ENCODE measurements at places on chromosomes 12 and 14.
A peak's percentile ranks its signal among the peaks of the same experiment; 100 is the strongest.

DNA sequence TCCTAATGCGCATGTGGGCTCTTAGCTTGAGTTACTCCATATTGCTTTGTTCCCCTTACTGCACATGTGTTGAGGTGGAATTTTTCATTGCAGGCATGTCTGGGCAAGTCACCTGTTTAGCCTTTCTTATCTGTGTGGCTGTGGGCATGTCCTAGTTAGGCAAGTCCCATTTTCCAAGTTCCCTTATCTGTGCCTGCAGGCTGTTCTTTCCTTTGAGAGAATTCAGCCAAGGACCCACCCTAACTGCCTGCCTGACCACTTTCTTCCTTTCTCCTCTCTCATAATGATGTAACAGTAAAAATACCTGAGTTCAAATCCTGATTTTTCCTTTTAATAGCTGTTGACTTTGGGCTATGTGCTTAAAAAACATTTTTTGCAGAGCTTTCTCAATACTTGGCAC, 870.6 kb downstream of the NRXN3 start:
- DNase-seq: no peak

GRCh38 chr12:89475203-89475990, 49.2 kb downstream of the GALNT4 start:
- no peak for DNase-seq

DNA sequence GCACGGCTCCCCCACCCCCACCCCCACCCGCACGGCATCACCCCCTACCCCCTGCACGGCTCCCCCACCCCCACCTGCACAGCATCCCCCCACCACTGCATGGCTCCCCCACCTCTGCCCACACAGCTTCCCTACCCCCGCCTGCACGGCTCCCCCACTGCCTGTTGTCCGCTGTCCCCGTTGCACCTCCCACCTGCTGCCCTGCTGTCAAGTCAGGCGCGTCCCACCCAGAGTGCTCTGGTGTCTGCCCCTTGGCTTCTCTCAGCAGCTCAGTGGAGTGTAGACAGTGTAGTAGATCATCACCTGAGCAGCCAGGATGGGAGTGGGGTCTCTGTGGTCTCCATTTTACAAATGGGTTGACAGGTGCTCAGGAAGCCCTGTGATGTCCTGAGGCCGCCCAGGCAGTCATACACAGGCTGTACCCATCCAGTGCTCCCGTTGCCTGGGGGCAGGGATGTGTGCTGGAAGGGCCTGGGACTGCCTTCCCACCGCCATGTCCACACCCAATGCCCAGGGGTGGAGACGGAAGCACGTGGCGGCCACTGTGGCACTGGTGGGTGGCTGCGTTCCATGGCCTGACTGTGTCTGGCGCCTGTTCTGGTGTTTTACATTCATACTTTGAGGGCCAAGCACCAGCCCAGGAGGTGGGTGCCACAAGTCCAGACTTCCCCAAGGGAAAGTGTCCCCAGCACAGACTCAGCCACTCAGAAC, 32.5 kb downstream of the PACS2 start:
- DNase-seq: no peak

DNA sequence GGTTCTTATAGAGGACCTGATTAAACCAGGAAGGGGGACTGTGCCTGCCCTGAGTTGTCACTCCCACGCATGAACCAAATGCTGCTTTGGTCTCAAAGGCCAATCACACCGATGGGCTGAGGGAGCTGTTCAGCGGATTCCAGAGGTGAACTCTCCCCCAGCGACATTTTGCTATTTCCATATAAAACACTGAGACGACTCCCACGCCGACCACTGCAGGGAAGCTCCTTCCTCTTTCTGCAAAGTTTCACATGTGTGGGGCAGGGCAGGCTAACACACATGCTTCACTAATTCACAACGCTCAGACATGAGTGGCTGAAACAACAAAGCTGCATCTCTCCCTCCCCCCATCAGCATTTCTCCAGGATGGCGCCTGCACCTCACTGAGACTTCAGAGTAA, 37.8 kb upstream of the TMEM132D start:
- no peak for DNase-seq

DNA sequence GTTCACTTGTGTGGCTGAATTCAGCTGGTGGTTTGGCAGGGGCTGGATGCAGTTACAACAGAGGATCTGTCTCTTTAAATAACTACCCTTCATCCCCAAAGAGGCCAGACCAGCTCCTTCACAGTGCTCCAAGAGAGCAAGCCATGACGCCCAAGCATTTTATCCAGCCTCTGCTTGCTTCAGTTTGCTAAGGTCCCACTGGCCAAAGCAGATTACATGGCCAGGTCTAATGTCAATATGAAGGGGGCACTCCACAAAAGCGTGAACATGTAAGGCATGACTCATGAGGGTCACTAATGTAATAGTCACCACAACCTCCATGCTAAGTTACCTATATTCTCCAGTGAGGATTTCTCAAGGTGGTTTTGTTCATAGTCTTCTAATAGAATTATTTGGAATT, 62.9 kb downstream of the MARK3 start:
- no peak for DNase-seq

GRCh38 chr14:73724696-73725095, 10.5 kb upstream of the PNMA1 start:
- DNase-seq: no peak

DNA sequence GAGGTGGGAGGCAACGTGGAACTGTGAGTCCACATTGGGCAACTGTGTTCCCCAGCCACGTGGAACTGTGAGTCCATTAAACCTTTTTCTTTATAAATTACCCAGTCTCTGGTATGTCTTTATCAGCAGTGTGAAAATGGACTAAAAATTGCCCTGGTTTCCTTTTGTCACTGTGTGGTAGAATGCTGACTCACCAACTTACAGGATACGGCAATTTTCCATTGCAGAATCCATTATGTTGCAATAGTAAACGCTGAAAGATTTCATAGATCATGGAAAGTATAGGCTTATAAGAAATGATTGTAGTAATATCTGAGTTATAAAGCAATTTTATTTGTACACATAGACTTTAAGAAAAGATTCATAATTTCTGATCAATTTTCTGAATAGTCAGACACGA, 93.0 kb downstream of the GTF2A1 start:
- no peak for DNase-seq

- DNase-seq: no peak
Observed at GRCh38 chr14:71588028-71588427, 344.2 kb upstream of the RGS6 start.

DNA sequence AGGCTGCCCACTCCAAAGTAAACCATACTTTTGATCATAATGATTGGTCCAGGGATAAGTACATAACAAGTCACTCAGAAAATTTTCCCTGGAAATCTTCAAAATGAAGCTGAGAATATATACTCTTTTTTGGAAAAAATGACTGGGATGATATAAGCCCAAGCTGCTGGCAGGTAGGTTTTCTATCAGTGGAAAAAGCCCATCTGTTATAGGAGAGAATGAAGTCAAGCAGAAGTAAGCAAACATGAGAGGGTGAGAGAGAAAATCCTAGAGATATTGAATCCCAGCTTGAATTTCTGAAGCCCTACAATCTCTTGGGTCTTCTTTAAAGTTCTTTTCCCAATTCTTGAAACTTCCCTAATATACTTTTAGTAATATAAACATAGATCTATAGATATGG, 37.3 kb upstream of the ZDHHC17 start:
- DNase-seq: no peak

GRCh38 chr12:108237272-108237671, 101.8 kb downstream of the CMKLR1 start:
- DNase-seq: no peak

DNA sequence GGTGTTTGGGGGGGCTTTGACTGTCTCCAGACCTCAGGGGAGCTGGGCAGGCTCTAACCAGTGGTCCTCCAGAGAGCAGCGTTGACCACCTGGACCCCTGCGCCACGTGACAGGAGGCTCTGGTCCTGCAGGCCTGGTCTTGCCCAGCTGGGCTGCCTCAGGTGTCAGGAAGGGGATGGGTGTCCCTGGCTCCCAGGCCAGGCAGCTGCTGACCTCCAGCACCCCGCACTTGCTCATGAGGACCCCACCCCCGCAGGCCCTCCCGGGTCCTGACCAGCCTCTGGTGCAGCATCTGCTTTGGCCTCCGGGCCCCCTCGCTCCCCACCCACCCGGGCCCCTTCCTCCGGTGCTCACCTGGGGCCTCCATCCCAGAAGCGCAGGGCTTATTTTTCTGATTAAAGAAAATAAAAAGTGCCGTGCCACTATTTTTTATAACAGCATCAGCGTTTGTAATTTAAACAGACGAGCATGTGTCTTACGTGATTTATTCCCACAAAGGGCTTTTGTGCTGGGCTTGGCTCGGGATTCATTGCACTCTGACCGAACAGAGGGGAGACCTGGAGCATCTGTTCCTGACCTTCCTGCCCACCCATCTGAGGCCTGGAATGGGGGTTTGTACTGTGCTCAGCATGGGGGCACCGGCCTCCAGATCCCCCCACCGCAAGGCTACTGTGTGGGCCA, 21.7 kb downstream of the FBRSL1 start:
- DNase-seq: no peak

DNA sequence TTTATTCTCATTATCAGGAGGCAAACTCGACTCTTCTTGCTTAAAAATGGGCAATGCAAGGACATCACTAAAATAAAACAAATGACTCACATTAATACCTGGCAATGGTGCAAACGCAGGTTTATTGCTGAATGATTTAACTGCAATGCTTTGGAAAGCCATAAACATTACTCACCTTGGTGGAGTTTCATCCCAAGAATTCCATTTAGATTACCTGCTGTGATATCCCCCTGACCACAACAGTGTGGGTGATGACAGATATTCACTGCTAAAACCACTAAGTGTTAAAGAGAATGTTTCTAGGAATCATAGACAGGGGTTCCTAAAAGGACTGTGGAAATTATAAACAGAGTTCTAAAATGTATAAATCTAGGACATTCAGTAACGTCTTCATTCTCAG, 35.3 kb upstream of the CSRNP2 start:
- no peak for DNase-seq

DNA sequence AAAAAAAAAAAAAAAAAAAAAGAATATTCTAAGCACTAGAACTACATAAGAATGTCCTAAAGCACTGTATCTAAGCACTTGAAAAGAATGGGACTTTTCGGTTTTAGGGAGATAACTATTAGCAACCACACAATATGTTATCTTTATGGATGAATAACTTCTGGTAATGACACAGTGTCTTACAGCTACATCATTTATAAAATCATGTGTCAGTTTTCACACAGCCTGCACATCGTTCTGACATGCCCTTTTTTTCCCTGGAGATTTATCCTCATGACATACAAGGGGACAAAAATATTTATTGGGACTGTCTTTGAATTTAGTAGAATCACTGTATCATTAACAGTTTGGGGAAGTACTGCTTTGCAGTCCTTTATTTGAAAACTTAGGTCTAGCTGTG, 17.3 kb downstream of the TMEM19 start:
- no peak for DNase-seq

DNA sequence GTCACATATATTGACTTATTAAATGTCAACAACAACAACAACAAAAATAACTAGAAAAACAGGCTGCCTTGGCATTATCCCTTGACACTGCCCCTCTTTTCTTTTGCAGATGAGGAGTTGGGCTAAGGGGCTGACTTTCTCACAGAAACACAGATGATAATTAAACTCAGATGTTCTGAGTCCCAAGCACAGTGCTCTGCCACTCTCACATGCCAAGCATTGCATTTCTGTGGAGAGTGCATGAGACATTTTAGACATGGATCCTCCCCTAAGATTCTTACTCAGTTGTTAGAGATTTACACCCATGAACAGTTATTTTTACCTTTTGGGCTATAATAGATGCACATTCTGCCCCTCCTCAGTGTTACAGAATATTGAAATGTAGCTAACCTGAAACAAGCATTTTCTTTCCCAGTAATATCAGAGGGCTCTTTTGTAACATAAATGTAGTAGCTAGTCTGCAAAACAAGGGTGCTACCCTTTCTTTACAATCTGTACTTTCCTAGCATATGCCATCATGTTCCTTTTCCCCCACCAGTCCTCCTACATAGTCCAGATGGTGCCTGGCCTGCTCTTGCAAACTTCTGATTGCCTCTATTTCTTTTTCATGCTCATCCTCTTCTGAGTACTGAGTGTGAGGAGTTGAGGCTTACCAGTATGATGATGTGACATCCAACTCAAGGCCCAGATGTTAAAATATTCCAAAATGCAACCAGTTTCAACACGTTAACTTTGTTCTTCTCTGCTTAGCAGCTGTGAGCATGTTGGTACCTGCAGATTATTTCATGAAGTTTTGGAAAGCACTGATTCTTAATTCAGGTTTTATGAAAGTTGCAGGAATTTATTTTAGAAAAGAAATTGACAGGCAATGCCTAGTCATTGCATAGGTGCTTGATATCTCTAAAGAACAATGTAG, 125.0 kb upstream of the ATP2B1 start:
- DNase-seq: no peak

DNA sequence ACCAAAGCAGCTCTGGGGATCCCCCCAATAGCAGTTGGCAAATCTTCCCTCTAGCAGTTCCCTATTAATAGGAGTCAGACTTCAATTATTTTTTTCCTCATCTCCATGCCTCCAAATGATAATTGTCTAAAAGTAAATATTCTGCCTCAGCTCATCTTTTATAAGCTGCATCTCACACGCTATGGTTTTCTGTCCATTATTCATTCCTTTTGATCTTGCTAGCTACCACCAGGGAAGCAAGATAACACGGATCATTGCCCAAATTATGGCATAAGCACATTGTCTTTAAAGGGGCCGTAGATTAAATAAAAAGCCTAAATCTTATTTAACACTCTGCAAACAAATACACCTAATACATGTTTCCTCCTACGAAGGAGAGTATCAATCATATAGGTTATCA, 670.8 kb upstream of the FLRT2 start:
- no peak for DNase-seq

DNA sequence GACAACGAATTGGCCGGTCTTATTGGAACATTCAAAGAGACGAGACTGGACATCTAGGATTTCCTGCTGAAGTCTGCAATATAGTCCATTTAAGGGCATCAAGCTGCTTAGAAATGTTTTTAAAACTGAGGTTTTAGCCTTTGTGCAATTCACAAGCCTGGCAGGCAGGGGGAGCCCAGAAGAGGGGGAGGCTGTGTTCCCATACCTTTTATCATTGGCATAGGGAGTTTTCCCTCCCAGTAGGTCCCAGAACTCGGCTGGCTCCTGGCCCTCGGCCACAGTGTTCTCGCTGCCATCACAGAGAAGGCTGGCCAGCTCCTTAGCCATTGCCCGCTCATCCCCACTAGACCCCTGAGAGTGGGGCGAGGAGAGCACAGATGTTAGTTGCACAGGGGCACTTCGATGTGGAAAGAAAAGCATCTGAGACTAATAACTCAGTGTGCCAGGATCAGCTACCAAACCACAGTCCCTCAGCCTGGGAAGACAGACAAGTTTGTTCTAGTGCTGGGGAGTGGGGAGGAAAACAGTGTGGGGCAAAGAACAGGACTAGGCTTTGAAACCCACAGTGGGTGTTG, 15.1 kb downstream of the AVIL start:
- DNase-seq: peak; percentile 42

- DNase-seq: no peak
Observed at GRCh38 chr12:64714551-64714968, 44.6 kb downstream of the GNS start.

DNA sequence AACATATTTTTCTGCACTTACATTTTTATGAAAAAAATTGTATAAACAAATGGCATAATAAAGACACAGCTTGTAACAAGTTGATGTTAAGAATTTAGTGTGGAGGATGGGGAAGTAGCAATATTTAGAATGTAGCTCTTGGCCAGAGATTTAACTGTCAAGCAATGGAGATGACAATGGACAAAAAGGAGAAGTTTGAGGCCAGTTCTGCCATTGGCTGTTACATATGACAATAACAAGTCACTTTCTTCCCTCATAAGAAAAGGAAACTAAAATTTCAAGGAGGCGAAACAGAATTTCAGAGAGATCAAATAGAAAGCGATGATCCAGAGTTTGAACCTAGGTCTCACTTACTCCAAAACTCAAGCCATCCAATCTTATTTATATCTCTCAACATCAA, 122.8 kb upstream of the CCDC175 start:
- DNase-seq: no peak

Data from activated CD4-positive, alpha-beta T cell treated with anti-CD3 and anti-CD28 coated beads, Interleukin-2, amount 50 U/mL, for 1 hour (primary cell).